ENCODE measurements at places on chromosomes 16 and 17.

DNA sequence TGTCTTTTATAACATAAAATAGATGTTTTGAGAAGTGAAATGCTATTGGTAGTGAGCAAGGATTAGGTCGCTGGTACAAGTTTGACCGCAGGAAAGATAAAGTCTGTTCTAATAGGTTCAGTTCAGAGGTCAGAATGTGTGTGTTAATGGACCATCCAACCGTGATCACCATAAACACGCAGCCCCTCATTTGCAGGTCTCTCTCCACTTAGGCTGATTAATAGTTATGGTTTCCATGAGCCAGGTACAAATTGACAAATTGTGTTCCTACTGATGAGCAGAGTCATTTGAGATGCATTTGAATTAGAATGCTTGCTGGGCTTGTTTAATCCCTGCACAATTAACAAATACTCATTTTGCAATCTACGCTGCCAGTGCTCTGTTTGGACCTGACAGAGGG lies 318.1 kb upstream of the GOT2 start:
- no peak for DNase-seq

- no peak for DNase-seq
These were observed 392.9 kb upstream of the EEF2KMT start for GRCh38 chr16:5490499-5490898.

GRCh38 chr16:79429381-79430190 lies 171.0 kb downstream of the MAF start:
- DNase-seq: no peak

DNA sequence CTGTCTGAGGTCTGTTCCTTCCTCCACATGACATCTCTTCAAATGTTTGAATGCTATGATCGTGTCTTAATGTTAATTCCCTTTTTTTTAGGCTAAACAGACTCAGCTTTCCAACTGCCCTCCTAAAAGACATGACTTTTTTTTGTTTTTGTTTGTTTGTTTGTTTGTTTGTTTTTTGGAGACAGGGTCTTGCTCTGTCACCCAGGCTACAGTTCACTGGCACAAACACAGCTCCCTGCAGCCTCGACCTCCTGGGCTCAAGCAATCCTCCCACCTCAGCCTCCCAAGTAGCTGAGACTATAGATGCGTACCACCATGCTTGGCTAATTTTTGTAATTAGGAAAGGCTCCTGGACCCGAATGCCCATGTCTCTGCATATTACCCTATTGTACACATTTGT lies 176.5 kb downstream of the ABCA8 start:
- DNase-seq: no peak

DNA sequence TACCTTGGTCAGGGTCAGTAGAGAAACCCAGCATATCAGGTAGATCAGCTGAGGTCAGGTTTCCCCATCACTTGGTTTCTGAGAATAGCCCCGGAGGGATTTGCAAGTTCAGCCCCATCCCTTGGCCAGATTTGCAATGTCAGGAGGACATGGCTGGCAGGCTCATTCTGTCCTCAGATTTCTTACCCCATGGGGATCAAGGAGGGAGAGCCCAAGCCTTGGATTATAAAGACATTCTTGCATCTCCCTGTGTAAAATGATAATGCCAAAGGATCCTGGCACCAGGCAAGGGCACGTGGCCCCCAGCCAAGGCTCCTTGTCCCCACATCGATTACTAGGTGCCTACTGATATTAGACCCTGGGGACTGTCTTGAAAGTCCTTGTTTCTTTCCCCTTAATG lies 53.2 kb downstream of the MYH3 start:
- no peak for DNase-seq

DNA sequence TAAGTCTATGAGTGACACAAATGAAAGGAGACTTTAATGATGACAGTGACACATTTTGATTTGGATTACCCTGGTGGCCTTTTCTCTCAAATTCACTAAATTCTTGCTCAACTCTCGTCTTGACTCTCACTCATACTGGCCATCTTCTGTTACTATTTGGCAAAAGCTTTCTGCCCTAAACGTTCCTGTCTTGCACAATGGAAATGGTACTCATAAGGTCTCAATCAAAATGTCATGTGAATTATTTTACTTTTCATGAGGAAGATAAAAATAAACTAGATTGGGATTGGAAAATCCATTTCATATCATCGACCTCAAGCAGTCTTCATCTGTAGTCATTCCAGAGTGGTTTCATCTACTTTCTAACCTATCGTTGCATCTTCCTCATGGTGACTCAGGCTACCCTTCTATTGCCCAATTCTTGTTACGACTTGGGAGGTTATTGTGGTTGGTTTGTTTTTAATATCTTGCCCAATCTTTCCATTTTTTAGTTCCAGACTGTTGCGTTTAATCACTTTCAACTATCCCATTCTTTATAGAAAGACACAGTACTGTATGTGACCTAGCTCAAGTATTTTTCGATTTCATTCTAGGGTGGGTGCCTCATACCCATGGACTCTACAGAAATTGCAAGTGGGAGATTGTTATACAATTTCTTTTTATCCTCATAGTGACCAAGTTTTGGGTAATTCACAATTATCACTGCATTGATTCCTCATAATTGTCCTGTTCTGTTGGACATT lies 317.2 kb upstream of the KCNJ16 start:
- peak; percentile 92 for DNase-seq

GRCh38 chr16:56197192-56197992 lies 6.1 kb downstream of the GNAO1 start:
- no peak for DNase-seq

- DNase-seq: no peak
These were observed 194.2 kb downstream of the UTP18 start for GRCh38 chr17:51454456-51454978.

- no peak for DNase-seq
These were observed 10.8 kb downstream of the FASN start for GRCh38 chr17:82086941-82087906.

GRCh38 chr16:61471737-61472136 lies 564.5 kb downstream of the CDH8 start:
- no peak for DNase-seq

GRCh38 chr17:69232650-69233049 lies 4.0 kb upstream of the ABCA10 start:
- DNase-seq: no peak

- DNase-seq: no peak
These were observed 38.8 kb upstream of the ENPP7 start for GRCh38 chr17:79691931-79692330.

DNA sequence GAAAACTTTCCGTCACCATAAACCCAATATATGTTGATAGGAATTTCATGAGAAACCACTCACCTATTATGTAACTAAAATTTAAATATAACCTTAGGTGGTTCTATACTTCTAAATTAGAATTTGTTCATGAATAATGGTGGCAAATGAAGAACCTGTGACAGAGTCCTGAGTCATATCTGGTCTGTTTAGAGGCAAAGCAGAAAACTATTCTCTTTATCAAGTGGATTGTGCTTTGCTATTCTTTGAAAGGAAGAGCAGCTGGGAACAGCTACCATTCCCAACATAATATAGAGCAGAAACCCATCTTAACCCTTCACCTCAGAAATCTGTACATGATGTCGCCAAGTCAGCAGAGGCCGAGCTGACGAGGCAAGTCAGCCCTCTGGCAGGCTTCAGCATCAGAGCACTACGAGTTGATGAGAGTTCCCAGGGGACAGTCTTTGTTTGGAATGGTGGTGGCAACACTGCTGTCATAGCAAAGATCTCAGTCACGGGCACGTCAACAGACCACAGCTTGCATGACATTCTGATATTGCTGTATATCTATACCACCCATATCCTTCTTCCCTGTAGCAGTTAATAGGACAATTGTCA lies 631.9 kb upstream of the CA10 start:
- DNase-seq: no peak

- no peak for DNase-seq
These were observed 41.3 kb downstream of the IRF8 start for GRCh38 chr16:85940214-85940613.

GRCh38 chr16:65861131-65861731 lies 505.3 kb upstream of the CDH5 start:
- DNase-seq: no peak

GRCh38 chr16:57092786-57093411 lies 516 bp downstream of the CPNE2 start:
- peak; percentile 27 for DNase-seq

DNA sequence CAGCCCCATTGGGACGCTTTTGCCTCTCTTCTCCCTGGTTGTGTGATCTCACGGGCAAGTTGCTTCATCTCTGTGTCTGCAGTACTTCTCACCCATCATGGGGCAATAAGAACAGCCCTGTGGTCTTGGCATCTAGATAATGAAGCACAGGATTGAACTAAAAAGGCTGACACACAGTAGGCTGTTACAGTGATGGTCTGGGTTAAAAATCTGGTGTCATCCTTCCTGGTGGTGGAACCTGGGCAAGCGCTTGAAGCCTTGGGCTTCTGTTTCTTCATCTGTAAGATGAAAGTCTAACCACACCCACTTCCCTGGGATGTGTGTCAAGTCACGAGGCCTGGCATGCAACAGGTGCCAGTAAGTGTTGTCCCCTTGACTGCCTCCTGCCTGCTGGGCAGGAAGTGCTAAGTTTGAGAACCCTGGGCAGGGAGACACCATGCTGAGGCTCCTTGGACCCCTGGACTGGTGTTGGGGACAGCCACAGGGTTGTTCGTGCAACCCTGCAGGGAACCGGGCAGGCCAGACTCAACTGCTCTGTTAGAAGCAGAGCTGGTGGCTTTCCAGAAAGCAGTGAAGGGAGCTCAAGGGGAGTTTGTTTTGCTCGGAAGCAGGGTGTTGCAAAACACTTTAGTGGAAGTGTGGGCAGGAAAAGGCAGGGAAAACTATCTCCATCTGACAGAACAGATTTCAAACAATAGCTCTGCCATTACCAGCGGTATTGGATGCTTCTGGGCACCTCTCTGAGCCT lies 5.9 kb upstream of the MAP2K3 start:
- peak; percentile 42 for DNase-seq

- no peak for DNase-seq
These were observed 217.2 kb downstream of the SNX29 start for GRCh38 chr16:12193692-12194091.

GRCh38 chr17:79728169-79728907 lies 2.4 kb upstream of the ENPP7 start:
- peak; percentile 84 for DNase-seq

- DNase-seq: peak; percentile 68
These were observed 76.4 kb downstream of the KCNJ12 start for GRCh38 chr17:21452377-21453143.

DNA sequence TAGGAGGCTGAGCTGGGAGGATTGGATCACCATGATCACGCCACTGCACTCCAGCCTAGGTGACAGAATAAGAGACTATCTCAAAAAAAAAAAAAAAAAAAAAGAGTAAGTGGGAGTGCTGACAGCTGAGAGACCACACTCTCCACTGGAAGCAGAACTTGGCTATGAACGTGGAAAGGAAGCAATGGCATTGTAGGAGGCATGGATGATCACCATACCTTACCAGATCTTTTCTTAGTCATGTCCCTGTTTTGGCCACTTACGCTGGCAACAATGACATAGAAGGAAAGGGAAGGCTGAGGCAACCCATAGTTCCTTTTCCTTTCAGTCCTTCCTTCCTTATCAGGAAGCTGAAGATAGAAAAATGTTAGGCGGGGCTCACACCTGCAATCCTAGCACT lies 3.7 kb upstream of the ATP1B2 start:
- no peak for DNase-seq

DNA sequence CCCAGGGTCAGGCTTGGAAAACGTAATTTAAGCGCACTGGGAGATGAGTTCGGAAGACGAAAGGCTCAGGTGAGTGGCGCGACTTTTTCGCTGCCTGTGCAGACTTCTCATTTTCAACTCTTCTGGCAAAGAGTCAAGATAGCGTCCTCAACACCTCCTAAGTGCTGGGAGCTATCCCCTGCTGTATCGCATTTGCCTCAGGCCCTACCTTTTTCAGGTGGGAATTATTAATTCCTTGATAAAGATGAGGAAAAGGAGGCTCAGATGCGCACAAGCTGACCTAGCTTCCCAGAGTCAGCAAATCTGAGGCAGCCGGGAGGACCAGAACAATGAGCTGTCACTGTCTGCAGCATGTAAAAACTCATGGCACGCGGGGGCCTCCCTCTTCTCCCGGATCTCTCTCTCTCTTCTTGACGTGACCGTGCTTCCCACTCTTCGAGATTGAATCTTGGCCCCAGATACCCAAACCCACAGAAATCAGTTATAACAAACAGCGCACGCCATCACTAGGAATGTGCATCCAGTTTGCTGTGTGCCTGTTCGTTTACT lies 512 bp upstream of the ADAMTS18 start:
- DNase-seq: no peak

- no peak for DNase-seq
These were observed 78.4 kb downstream of the KATNIP start for GRCh38 chr16:27628241-27628942.

GRCh38 chr17:15482476-15482875 lies 15.1 kb upstream of the CDRT4 start:
- no peak for DNase-seq

DNA sequence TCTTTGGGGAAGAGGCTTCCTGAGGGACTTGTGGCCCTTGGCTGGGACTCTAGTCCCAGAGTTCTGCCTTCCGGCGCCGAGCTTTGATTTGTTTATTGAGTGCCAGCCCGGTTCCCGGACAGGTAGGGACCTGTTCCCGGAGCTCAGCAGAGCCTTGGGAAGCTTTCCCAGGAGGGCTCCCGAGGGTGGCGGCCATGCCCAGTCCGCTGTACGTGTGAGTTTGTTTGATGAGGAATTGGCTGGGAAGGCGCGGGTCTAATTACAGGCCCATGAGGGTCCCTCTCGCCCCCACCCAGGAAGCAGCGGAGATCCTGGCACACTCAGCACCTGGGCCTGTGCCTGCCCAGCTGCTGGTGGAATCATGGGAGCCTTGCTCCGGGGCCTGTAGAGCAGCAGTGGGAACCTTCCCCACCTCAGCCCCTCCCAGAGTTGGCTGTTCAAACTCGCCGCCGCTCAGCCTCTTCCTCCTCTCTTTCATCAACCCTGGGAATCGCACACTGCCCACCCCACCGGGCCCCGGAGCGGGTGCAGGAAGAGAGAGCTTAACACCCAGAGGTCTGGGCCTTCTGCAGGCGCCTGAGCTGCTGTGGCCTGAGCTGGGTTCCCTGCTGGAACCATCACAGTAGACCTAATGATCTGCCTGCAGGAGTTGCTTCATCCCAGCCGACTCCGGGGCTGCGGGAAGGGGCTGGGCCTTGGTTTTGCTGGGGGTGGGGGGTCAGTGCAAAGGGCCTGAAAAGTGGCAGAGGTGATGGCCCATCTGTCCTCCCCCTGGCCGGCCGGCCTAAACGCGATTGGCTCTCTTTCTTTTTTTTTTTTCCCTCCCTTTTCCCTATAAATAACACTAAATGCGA lies 313.7 kb downstream of the SEC14L1 start:
- DNase-seq: peak; percentile 86

DNA sequence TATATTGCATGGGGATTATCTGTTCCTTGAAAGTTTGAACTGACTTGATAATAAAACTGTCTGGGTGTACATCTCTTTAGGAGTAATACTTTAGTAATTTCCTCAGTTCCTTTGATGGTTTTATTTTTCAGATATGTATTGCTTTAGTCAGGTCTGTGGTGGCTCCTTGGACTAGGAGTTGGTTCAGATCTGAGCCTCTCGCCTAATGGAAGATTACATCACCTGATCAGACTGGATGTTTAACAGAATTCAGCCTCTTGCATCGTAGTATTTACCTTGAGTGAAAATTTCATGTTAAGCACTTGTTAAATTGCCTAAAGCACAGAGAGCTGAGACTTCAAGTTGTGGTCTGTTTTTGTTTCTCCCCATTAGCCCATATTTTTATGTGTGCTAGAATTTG lies 267.3 kb downstream of the MAP2K4 start:
- DNase-seq: no peak

Measured in epithelial cell of esophagus (primary cell).